ENCODE measurements at places on chromosomes 13 and 19.

DNA sequence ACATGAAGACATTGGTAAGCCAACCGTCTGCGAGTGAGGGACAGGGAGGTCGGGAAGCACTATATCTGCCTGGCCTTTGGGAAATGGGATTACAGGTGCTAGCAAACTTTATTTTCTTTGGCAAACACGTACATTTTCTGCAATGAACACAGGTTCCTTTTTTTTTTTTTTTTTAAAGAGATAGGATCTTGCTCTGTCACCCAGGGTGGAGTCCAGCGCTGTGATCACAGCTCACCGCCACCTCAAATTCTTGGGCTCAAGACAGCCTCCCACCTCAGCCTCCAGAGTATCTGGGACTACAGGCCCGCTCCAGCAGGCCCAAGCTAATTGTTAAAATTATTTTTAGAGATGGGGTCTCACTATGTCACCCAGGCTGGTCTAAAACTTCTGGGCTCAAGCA lies 24.2 kb downstream of the ELAVL1 start:
- no peak for DNase-seq

DNA sequence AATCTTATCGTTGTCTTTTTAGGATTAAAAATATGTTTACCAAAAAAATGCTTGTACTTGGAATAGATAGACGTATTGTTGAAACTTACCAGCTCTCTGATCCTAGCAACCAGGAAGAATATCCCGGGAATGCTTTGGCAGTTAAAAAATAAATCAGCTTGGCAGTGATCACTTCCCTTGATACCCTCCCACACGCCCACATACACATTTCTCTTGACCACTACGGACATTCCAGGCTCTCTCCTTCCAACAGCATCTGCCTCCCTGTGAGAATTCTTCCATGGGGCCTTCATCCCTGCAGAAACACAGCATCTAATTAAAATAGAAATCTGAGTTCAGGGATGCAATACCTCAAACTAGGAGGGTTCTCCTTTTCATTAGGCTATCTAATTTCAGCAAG lies 57.9 kb downstream of the THSD1 start:
- no peak for DNase-seq

DNA sequence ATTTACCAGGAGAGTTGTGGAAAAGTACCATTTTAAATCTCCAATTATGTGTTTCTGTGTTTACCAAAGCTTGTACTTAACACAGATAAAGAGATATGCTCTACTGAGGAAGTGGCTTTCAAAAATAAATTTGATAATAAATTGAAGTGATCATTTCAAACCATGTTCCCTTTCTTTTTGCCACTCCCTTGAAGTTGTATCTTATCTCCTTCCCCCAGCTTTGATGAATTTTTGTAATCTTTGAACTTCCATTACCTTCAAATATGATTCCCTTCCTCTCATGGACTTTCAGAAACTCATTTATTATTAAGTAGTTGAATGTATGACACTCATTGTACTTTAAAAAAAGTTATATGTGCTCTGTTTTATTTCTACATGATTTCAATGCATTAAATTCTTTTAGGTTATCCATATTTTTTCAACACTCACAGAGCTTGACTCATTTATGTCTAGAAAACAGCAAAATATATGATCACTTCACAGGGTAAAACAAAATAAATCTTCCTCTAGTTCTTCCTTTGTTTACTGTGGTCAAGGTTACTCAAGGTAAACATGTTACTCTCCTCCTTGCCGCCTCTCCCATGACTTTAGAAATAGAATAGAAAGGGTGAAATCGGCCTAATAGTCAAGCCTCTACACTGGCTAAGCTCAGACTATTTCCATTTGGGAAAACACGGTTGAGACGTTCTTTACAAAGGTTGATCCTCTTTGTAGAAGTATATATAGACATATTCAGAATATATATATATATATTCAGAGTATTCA lies 251.2 kb upstream of the SPRY2 start:
- no peak for DNase-seq

DNA sequence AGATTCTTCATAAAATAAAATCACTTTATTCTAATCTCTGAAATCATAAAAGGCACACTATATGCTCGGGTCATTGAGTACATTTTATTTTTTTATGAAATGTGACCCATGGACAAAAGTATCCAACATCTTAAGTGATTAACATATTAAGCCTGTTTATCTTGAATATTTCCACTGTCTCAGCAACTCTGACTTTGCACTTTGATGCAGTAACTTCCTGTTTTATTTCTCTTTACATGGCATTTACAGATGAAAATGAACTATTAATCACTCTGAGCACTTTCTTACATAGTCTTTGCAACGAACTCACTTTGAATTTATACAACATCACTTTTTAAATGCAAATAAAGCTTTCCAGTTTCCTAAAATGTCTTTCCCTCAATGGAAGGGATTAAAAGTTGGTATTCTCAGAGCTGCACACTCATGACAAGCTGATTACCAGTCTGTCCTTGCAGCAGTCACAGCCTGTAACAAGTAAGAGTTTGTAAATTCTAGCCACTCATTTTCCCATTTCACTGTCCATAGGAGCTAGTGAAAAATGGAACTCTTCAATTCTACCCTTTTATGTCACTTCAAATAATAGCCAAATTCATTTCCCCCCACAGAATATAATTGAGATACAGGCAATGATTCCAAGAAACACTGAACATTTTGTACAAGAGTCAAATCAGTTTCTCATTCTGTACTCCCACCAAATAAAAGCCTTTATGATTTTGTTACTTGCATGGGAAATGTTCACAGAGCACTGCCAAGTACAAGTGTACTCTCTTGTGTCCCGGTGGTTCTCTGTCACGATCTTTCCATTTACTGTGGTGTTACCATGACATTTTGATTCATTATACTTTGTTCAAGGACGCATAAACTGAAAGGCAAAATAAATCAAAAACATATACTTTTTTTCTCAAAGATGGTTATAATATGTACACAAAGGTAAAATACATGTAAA lies 1968.9 kb downstream of the PCDH9 start:
- DNase-seq: no peak

- DNase-seq: no peak
These were observed 185.3 kb downstream of the TBC1D4 start for GRCh38 chr13:75296641-75297040.

GRCh38 chr19:14061751-14062557 lies at the start of gene PALM3:
Gene PALM3, minus strand, starts transcription at chr19:14062076. Its CDS starts 96 bp downstream, at chr19:14061980.
- no peak for DNase-seq

GRCh38 chr13:22061371-22061805 lies 390.5 kb downstream of the FGF9 start:
- DNase-seq: peak; percentile 46

- DNase-seq: peak; percentile 67
These were observed 2.4 kb downstream of the GADD45B start for GRCh38 chr19:2478278-2478755.

DNA sequence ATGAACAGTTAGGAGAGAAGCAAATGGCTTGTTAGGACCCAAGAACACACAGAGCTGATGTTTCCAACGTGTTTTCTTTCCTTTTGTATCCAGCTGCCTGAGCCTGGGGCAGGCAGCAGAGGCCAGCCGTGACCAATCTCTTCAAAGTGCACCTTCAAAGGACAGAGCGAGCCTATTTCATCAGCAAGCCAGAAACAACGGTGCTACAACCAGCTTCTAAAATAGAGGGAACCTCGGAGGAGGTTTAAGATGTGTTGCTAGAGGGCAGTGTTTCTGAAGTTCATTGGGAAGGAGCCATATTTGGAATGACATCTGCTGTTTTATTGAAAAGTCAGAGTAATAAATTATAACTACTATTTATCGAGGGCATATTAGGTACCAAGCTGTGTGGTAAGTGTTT lies 56.2 kb upstream of the RFC3 start:
- DNase-seq: no peak

DNA sequence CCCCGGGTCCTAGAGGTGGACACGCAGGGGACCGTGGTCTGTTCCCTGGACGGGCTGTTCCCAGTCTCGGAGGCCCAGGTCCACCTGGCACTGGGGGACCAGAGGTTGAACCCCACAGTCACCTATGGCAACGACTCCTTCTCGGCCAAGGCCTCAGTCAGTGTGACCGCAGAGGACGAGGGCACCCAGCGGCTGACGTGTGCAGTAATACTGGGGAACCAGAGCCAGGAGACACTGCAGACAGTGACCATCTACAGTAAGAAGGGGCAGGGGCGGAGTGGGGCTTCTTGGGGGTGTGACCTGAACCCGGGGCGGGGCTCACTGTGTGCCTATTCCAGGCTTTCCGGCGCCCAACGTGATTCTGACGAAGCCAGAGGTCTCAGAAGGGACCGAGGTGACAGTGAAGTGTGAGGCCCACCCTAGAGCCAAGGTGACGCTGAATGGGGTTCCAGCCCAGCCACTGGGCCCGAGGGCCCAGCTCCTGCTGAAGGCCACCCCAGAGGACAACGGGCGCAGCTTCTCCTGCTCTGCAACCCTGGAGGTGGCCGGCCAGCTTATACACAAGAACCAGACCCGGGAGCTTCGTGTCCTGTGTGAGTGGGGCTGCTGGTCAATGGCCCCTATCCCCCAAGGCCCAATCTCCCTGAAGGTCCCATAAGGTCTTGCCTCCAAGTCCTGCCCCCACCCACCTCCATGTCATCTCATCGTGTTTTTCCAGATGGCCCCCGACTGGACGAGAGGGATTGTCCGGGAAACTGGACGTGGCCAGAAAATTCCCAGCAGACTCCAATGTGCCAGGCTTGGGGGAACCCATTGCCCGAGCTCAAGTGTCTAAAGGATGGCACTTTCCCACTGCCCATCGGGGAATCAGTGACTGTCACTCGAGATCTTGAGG lies 2.4 kb upstream of the ICAM4 start:
- no peak for DNase-seq

DNA sequence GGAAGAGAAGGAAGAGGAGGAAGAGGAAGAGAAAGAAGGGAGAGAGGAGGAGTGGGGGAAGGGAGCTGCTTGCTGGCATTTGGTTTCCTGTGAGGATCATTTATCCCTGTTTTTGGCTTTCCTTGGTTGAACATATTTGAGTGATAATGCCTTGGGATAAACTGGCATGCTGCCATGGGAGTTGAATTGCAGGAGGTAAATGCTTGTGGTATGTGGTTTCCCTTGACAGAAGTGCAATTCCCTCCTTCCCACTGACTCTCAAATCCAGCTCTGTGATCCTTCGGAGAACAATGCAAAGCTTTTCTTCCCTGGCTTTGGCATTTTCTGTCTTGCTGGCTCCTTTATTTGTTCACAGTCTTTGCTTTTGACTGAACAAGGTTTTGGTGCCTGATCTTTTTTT lies 27.2 kb upstream of the CBY2 start:
- no peak for DNase-seq

DNA sequence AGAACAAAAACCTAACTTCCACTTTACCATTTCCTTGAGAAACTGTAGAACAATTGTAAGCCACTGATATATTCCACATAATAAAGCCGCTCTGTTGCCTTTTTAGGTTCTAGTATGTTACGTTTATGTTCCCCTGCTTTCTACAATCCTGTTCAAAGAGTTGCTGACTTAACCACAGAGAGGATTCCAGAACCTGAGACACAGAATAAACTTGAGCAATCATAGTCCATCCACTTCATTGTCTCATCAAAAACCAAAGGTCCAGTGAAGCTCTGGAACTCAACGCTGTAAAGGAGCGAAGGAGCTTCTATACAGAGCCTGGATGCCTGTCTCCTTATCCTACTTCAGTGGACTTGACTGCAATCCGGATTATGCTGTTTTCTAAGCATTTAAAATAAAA lies 4.6 kb downstream of the STARD13 start:
- no peak for DNase-seq

GRCh38 chr13:64591971-64592370 lies 2638.2 kb downstream of the PCDH9 start:
- no peak for DNase-seq
